ENCODE measurements at places on chromosomes 2 and 18.

GRCh38 chr2:21072477-21073242, 28.8 kb upstream of the APOB start:
- no peak for DNase-seq

DNA sequence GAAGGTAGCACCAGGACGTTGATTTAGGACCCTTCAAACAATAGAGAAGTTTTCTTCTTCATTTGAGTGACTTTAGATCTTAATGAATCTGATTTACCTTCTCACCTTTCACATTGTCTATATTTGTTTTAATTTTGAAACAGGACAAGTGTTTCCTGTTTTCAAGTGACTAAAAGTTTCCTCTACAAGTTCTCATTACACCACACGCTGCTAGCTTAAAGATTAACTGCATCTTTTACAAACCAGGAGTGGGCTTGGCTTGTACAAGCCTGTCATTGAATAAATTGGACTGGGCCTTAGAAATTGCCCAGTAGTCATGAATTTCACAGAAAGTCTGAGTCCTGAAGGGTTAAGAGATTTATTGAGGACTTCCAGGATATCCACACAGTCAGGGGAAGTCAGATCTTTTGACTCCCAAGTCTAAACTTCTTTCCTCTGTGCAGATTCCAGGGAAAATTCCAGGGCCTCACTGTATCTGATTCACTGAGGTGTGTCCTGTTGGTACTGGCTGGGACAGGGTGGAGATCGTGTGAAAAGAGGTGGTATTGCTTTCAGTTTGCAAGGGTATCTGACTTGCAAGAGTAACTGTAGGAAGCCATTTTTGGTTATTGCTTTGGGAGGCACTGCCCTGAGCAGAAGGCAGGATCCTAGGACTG, 3.4 kb downstream of the SGPP2 start:
- no peak for DNase-seq

DNA sequence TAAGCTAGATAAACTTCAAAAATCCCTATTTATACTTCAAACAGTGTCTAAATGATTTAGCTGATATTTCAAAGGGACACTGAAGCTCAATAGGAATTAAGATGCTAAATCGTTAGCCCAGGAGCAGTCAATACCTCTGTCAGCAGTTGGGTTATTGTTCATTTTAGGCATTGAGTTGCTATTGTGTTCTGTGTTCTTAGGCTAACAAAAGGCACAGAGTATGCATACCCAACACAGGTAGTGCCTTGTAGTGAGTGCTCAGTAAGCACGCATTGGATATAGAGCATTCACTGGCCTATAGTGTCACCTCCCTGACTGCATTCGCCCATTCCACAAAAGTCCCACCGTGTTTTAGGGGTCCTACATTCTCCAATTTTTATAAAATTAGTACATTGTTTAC, 152.3 kb downstream of the PIK3C3 start:
- DNase-seq = no peak

DNA sequence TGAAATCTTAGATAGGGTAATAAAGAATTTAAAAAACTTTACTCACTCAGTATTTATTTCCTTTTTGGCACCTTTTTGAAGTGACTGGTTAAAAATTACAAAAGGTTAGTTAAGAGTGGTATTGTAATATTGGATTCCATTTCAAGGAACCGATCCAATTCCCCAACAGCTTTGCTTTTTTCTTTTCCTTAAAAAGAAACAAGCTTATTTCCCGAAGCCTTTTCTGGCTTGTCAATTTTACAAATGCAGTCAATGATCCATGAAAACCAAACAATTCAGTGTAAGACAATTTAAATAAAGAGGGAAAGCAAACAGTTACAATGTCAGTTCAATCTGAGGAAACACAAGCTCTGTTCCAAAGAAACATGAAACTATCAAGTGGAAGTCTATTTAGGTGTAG, 200.2 kb downstream of the RIT2 start:
- no peak for DNase-seq

DNA sequence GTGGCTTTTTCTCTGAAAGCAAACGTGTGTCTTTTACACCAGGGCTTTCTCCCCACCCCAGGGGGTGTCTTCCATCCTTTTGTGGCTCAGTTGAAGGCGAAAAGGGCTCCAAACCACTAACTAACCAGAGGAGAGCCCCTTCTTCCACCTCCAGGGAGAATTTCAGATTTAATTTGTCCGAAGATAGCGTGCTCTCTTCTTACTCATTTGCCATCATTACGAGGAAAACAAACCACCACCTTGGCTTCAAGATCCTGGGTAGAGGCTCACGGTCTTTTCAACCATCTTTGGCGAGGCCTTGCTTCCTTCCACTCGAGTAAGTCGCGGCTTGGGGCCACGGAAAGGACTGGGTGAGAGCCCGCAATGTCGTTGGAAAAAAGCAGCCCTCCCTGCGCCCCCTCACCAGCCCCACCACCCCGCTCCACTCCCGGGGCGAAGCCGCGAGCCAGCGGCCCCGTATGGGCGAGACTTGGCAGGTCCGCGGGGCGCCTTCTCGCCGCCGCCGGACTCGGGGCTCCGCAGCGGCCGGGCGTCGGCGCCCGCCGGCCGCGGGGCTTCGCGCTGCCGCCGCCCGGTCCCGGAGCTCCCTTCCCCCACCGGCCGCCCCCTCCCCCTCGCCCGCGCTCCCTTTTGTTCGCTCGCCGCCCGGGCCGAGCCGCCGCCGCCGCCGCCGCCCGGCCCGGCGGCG, 1.7 kb upstream of the ZNF532 start:
- DNase-seq = no peak

DNA sequence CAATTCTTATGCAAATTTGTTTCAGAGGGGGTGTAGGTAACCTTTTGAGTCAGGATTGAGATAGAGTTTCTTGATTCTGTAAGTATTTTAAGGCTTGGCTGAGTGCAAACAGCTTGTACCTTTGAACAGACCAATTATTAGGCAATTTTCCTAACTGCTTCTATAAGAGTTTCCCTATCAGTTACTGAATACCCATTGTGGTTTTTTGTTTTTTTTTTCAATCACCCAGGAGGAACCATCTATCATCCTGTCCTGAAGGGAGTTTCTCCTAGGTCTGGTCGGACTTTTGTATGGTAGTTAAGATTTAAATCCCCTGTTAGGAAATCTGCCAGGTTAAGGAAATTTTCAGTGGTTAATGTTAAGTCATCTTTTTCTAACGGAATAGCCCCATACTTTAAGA, 319.4 kb upstream of the SLC39A10 start:
- DNase-seq = no peak

- DNase-seq = no peak
Measured at GRCh38 chr18:25350489-25351251, 1.3 kb downstream of the ZNF521 start.

- no peak for DNase-seq
Measured at GRCh38 chr2:16763056-16763455, 97.4 kb upstream of the CYRIA start.
